Activated T-helper 1 cell treated with Interleukin-2 at 50 U/mL for 16 hours (primary cell): ENCODE measurements at places on chromosomes 5 and 9.

- no peak for DNase-seq
Measured at GRCh38 chr5:79547982-79548381, 34.0 kb upstream of the HOMER1 start.

DNA sequence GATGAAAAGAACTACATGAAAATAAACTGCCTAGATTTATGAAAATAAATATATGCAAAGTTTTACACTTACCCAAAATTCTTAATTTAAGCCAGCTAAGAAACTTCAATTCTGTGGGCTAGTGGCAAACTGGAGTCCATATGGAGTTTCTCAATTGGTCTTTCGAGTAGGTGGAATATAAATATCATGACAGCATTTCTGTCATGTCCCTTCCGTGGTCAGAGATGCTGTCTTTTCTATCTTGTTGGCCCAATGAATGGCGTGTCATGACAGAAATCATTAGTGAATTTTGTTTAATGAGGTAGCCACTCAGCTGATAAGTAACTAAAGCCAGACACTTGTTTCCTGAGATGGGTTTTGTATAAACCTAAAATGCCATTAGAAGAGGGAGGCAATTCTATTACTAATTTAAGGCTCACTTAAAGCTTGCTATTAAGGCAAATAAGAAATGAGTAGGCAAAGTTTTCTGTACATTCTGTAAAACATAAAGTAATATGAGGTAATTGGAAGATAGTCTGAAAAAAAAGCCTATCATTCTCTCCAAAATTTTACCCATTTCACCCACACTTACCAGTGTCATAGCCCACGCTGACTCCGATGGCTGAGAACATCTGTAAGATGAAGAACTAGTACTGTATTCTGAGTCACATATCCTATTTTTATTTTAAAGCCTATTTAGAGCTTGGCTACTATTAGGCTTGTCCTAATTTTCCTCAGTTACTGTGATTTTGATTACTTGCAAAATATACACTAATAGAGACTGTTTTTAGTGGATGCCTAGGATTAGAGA is 419.3 kb upstream of the MEF2C start:
- DNase-seq, result no peak

GRCh38 chr5:6634306-6634705 is 1.1 kb downstream of the SRD5A1 start:
- DNase-seq, result no peak

DNA sequence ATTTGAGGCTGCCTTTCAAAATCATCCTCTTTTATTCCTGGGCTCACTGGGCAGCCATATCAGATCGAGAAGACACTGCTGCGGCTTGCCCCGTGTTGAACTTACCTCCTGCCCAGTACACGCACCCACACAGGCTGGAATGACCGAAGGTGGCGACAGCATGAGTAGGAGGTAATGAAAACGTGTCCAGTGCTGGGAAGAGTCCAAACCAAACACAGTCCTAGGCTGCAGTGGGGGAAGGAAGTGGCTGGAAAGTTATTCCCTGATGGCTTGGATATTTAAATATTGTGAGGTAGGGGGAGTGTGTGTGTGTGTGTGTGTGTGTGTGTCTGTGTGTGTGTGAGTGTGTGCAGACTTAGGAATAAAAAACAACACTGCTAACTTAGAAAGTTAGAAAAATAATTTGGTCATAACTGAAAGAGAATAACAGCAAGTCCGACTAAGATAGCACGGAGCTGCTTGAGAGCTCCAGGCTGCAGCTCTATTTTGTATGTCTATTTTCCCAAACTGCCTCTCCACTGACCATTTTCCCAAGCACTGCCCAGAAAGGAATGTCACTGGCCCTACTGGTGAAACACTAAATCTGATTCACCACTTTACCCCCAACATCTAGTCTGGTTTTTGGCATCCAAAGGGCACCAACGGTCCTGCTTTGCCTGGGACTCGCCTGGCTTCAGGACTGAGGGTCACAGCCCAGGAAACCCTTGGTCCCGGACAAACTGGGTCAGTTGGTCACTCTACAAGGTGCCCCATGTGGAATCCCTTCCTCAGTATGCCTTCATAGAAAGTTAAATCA is 41.2 kb downstream of the ANKH start:
- no peak for DNase-seq

- no peak for DNase-seq
Measured at GRCh38 chr5:179773686-179774040, 20.1 kb upstream of the LTC4S start.

DNA sequence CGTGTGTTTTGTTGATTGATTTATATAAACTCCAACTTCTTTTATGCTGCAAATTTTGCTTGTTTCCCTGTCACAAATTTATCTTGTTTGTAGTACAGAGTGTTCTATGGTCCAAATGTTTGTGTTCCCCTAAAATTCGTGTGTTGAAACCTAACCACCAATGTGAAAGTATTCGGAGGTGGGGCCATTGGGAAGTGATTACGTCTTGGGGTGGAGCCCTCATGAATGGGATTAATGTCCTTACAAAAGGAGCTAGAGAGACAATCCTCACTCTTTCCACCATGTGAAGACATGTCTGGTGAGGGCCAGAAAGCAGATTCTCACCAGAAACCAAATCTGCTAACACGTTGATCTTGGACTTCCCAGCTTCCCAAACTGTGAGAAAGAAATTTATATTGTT is 262.0 kb downstream of the MAN2A1 start:
- no peak for DNase-seq

GRCh38 chr5:84032324-84032723 is 311.7 kb upstream of the HAPLN1 start:
- no peak for DNase-seq

DNA sequence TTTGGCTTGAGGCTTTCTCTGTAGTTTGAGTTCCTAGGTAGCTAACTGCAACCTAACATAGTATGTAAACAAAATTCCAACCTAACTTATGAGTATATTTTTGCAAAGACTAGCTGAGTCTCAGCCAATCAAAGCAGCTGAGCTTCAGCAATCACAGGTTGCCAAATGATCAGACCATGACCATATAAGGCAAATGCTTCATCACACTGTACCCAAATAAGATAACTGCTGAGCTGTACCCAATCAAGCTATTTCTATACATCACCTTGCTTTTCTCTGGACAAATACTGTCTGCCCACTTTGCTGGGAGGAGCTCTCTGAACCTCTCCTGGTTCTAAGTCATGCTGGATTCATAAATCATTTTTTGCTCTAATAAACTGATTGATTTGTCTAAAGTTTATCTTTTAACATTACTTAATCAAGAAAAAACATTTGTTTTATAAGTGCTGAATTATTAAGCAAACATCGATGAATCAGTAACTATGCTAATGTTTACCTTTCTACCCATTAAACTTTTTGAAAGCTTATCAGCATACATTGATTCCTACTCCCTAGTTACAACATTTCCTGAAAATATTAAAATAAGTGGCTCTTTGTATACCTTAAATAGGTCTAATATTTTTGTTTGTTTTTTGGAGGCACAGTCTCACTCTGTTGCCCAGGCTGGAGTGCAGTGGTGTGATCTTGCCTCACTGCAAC is 129.7 kb upstream of the PCA3 start:
- no peak for DNase-seq

GRCh38 chr5:5695266-5695665 is 272.8 kb downstream of the ICE1 start:
- no peak for DNase-seq

DNA sequence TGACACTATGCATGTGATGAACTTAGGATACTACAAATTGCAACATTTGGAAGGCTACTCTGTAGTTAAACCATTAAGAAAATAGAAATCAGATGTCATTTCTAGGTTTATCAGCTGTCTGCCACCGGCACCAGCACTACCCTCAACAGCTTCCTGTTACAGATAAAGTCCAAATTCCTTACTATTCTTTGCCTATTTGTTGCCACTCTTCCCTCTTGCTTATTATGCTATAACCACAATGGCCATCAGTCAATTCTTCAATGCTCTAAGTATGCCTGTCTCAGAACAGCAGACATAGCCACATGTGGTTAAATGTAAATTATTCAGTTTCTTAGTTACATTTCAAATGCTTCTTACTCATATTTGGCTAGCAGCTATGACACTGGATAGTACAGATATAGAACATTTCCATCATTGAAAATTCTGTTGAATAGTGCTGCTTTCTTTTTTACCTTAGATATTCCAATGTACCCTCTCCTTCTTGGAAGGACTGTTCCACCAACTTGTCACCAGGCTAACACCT is 21.0 kb downstream of the DHX29 start:
- DNase-seq, result no peak

DNA sequence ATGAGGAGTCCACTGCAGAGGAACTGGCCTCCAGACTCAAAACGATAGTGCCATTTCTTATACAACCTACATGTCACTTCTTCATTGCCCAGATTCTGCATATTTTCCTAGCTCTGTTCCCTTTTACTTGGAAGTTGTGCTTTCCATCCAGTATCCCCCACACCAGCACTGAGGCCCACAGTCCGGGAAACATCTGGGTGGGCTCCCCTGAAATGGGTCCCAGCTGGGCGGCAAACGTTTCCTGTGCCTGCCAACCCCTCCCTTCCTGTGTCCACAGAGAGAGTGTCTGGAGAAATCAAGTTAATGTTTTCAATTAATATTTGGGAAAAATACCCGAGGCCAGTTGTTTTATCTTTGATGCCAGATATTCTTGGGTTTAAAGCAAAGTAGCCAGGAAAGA is 111.8 kb downstream of the COL23A1 start:
- DNase-seq, result no peak

DNA sequence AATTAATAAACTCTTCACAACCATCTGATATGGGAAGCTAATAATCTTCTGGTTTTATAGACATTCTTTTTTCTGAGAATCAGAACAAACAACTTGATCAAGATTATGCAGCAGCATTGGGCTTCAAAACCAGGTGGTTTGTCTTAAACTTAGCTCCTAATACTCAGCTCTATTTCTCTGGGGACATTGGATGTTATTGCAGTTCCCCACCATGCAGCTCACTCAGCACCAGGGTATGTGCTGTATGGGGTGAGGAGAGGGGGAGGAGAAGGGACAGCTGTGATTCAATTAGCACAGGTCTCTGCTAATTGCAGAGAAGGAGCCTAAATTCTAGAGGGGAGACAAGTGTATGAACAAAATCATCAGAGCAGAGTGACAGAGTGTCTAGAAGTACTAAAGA is 210.7 kb upstream of the TNC start:
- DNase-seq, result no peak

DNA sequence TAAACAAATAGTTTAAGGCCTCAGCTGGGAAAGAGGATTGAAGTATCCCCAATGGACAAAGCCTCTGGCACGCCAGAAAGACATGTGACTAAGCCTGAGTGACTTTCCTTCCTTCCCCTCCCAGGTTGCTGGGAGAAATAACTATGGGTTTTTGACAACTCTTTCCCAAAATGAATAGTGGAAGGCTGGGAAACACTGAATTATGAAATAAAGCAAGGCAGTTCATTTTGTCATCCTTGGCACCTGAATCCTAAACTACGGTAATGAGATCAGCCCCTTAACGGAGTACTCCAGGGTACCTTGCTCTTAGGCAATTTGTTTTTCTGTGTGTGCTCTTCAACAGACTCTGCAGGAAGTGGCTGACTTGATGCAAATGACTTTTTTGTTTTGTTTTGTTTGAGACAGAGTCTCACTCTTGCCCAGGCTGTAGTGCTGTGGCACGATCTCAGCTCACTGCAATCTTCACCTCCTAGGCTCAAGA is 75.2 kb downstream of the LMNB1 start:
- DNase-seq, result no peak

- no peak for DNase-seq
Measured at GRCh38 chr5:135886136-135886535, 9.5 kb downstream of the IL9 start.

DNA sequence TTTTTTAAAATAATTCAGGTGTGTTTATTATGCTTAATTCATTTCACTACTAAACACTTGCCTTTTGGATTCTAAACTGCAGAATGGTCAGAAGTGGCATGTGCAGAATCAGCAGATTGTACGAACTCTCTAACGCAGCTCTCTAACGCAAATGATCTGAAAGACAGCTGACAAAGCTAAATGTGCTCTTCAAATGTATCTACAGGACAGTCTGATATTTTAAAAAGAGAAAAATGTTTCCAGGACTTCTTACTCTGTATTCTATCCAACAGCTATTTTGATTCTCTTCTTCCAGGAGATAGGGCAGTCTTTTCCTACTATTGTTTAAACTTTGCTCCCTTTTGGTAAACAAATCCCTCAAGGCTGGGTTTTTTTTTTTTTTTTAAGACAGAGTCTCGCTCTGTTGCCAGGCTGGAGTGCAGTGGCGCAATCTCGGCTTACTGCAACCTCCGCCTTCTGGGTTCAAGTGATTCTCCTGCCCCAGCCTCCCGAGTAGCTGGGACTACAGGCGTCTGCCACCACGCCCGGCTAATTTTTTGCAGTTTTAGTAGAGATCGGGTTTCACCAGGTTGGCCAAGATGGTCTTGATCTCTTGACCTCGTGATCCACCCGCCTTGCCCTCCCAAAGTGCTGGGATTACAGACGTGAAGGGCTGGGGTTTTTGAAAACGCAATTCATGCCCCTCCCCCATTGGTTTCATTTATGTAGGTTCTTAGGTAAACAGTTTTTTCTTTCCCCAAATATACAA is 1.2 kb downstream of the NMRK1 start:
- no peak for DNase-seq

- DNase-seq, result no peak
Measured at GRCh38 chr9:91495450-91495849, 71.8 kb upstream of the NFIL3 start.

- no peak for DNase-seq
Measured at GRCh38 chr5:152349683-152350526, 55.2 kb downstream of the NMUR2 start.

GRCh38 chr9:35790385-35791296 is 750 bp upstream of the NPR2 start:
- peak; percentile 25 for DNase-seq

DNA sequence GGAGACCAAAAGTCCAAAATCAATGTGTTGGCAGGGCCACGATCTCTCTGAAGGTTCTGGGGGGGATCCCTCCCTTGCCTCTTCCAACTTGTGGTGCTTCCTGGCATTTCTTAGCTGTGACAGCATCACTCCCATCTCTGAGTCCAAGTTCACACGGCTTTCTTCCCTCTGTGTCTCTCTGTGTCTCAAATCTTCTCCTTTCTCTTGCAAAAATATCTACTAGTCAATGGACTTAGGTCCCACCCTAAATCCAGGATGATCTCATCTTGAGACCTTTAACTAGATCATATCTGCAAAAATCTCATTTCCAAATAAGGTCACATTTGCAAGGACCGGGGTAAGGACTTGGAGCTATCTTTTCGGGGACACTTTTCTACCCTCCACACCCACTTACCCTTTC is 186.1 kb downstream of the HSD17B3 start:
- DNase-seq, result no peak

- no peak for DNase-seq
Measured at GRCh38 chr5:6607559-6607936, 25.3 kb downstream of the NSUN2 start.
